Uterus (tissue), 4 donors: ENCODE measurements at places on chromosomes 7 and 10.
A peak's percentile ranks its signal among the peaks of the same experiment; 100 is the strongest.

GRCh38 chr7:4849390-4849789 lies 12.4 kb downstream of the PAPOLB start:
- DNase-seq: no peak

GRCh38 chr7:41169317-41169716 lies 533.6 kb downstream of the INHBA start:
- no peak for DNase-seq

DNA sequence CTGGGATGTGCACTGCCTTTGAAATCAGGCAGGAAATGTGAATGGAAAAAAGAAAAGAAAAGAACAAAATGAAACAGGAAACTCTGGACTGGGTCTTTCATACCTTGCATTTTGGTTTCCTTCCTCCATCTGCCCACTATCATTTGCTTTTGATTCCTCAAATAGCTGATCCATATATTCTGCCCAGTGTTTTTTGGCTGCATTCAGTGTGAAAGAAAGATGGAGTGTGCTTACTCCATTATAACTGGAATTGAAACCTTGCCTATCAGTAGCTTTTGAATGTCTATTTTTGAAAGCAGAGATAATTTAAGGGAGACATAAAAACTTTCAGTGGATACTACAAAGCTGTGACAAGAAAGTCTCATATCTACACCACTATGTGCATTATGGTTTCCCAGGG lies 64.1 kb upstream of the ASAH2 start:
- no peak for DNase-seq

DNA sequence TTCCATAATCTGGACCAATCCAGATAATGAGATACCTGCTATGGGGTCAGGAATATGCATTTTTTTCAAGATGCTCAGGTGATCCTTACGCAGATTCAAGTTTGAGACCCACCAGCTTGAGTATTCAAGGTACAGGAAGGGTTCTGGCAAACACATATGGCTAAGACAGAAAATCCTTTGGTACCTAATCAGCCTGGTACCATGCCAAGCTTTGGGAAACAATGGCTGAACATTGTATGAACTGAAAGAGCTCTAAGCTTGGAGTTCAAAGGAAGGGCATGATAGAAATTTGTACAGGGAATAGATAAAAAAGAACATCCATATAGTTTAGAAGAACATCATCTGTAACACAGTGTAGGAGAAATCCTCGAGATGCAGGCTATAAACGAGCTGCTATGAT lies 382.7 kb downstream of the THSD7A start:
- DNase-seq: no peak

- DNase-seq: no peak
Measured at GRCh38 chr10:91317541-91317940, 92.6 kb upstream of the HECTD2 start.

DNA sequence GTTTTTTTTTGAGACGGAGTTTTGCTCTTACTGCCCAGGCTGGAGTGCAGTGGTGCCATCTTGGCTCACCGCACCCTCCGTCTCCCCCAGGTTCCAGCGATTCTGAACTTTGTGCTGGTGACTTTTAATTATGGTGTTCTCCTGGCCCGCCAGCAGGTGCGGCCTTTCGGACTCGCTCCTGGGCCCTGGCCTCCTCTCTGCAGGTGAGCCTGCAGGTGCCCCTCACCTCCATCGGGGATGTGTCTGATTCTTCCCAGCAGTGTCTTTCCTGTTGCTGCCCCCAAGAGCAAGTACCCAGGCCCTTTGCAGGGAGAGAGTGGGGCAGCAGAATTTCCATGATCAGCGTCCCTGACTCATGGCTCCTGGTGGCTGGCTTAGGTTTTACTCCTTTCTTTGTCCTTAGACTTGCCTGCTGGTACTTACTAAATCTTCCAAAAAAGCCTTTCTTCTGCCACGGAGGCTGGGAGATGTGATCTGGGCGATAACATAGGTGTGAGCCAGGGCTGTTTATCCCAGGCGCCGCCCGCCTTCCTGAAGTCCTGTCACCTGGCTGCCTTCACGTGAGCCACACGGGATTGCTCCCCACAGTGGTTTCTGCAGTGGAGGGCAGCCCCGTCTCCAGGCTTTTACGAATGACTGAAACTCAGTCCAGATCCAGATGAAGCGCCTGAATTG lies 10.7 kb downstream of the WIPI2 start:
- no peak for DNase-seq

- DNase-seq: no peak
Measured at GRCh38 chr10:101570428-101571270, 17.4 kb downstream of the POLL start.

GRCh38 chr7:117780832-117781231 lies 92.4 kb downstream of the CTTNBP2 start:
- no peak for DNase-seq

GRCh38 chr7:152336754-152337368 lies 98.9 kb downstream of the KMT2C start:
- peak; percentile 27 for DNase-seq

- DNase-seq: no peak
Measured at GRCh38 chr10:96410296-96410695, 51.5 kb upstream of the OPALIN start.

DNA sequence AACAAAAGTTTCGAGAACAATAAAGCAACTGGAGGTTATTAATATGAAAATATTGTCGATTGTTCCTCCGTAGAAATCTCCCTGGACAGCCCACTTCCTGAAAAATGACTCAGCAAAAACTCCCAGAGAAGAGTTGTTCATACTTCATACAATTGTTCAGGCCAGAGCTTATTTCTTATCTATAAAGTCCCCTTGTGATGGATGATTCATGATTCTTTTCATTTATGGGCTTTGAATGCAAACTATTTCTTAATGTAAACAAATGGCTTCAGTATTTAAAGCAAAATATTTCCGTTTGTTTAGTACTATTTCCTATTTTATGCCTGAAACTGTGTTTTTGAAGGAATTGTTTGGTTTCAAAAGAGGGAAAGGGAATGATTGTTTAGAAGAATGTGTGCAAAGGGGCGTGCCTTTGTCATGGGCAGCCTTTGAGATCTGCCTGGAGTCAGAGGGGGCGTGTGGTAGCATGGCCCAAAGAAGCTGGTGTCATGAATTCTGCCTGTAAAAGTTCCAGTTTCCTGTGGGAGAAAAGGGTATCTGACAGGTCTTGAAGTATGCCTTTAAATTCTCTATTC lies 26.2 kb upstream of the EXOC6 start:
- no peak for DNase-seq

- DNase-seq: peak; percentile 92
Measured at GRCh38 chr10:44978570-44979280, at the start of gene DEPP1. DEPP1 (minus strand) TSS chr10:44978809; CDS start chr10:44978030, 779 bp downstream.

DNA sequence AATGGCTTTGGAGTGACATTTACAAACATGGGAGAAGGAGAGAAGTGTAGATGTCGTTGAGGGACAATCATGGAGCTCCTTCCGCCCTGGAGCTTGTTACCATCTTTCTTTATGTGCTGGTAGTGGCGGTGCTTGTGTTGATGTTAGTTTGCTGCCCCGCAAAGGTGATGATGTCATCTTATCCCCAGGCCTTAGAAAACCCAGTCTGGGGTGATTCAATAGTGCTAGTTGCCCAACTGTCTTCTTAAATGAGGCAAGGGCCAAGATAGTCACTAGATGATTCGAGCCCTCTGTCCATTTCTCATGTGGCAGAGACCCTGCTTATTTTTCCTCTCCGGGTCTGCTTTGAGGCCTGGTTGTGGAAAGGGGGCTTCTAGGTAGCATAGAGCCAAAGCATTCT lies 277.4 kb downstream of the CCSER2 start:
- DNase-seq: no peak

DNA sequence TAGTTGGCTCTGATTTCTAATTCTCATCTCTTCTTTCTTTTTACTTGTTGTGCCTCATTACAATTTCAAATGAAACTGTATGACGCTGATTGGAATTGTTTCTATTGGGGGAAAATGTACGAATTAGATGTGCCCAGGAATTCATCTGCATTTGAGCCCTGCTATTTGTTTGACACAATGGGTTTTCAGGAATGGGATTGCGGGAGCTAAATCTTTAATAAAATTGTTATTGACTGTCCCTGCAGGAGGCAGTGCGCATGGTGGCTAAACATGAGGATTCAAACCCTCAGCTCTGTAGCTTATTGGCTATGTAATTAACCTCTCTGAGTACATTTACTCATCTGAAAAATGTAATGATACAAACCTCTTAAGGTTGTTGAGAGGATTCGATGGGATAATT lies 181.6 kb downstream of the NXPH1 start:
- no peak for DNase-seq

GRCh38 chr10:86357041-86357440 lies 9.6 kb downstream of the GRID1 start:
- no peak for DNase-seq

DNA sequence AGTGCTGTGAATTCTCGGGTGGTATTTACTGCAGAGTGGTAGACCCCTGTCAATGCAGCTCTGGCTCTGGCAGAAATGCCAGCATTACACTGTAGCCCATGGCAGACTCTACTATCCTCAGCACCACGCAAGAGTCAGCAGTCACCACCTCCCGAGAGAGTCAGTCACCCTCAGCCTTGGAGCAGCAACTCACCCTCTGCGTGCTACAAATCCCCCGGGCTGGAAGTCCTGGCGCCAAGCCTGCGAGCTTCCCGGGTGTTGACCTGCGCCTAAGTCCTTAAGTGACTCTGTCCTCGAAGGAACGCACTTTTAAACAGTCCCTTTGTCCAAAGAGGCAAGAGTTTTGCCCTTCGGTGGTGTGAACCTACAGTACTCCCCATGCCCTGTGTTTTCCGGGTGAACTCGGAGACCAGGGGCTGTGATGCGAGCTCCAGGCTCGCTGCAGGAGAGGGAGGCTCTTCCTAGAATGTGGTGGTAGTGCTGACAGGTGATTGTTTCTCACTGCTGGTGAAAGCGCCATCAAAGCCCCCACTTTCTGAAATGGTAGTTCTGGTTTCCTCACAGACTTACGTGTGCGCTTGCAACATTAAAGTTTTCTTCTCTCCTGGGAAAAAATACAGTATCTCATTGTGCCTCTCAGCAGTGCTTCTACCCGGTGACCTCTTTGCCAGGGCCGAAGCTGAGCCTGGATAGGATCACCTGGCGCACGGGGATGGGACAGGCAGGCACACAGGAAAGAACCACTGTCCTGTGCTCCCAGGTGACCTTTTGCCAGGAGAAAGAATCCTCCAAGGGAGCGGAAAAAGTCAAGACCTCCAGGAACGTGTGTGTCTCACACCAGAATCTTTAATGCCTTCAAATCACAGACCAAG lies 33.1 kb upstream of the MBL2 start:
- no peak for DNase-seq
